ENCODE measurements at places on chromosomes 16 and 17.

GRCh38 chr16:9824200-9825068 lies 357.8 kb downstream of the GRIN2A start:
- DNase-seq, result no peak

- DNase-seq, result peak; percentile 67
These were observed 22.5 kb downstream of the RAB11FIP4 start for GRCh38 chr17:31413874-31414549.

DNA sequence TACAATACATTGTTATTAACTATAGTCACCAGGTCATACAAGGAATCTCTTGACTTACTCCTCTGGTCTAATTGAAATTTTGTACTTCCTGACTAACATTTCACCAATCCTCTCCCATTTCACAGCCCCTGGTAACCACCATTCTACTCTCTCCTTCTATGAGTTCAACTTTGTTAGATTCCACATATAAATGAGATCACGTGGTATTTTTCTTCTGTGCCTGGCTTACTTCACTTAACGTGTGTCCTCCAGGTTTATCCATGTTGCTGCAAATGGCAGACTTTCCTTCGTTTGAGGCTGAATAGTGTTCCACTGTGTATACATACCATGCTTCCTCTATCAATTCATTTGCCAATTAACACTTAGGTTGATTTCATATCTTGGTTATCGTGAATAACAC lies 128.5 kb downstream of the CHD9NB start:
- no peak for DNase-seq

- no peak for DNase-seq
These were observed 5.4 kb upstream of the PNPO start for GRCh38 chr17:47935961-47936360.

GRCh38 chr17:57294101-57294500 lies 37.8 kb downstream of the MSI2 start:
- DNase-seq, result no peak

- DNase-seq, result no peak
These were observed 2.0 kb downstream of the CCDC102A start for GRCh38 chr16:57534337-57534880.

DNA sequence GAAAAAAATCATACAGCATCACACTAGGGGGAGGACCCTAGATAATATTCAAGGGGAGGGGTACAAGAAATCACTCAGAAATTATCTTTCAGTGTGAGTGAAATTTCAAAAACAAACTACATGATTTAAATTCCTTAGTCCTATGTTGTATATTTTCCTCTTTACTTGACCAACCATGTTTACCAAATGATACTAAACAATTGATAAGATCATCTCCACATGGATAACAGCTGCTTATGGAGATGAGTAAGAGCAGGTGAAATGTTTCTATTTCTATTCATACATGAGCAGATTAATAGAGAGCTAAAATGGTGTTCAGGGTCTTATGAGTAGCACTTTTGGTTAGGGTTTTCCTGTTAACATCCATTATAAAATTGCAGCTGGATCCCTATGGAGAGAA lies 7.3 kb upstream of the VAT1L start:
- no peak for DNase-seq

DNA sequence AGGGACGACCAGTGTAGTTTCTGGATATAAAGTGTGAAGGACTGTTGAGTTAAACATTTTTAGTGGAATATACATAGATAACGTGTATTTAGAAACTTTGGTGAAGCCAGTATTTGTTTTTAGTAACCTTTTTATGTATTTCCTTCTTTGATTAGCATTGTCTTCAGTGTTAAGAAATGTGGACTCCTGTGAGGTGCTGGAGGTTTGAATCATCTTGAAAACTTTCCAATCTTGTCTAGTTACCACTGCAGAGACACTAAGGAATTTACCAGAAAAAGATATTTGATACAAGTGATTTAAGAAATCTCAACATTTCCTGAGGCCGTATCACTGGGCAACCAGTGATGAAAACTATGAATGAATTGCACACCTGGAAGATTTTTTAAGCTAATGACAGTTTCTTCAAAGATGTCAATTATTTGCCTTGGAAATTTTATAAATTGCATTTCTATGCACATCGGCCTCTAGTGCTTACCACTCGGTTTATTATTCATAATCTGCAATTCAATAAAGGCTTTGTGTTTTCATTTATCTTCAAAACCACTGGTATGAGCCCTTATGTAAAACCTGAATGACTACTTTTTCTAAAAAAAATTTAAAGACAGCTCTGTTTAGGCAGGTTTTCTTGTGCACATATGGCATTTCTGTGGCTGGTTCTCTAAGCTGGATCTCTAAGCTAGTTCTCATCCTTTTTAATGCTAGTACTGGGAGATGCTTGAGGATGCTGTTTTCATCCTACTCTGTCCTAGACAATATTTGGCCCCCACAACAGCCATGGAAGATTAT lies 31.4 kb upstream of the ADCY7 start:
- DNase-seq, result no peak

DNA sequence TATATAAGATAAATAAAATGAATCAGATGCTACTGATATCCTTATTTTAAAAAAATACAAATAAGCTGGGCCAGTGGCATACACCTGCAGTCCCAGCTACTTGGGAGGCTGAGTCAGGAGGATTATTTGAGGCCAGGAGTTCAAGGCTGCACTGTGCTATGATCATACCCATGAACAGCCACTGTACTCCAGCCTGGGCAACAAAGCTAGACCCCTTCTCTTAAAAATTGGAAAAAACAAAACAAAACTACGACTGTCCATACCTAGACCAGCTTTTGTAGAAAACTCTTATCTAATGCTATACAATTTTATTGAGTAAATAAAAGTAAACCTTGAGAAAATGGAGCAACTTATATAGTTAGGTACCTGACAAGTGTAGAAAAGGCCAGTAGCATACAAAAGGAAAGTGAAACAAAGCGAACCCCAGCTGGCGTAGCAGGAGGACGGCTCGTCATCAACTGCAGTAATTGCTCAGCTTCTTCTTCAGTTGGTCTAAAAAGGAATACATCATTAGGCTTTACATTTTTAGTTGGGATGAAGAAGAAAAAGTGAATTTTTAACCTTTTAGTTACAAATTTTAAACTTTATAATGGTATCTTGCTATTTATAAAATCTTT lies 23.6 kb downstream of the INTS2 start:
- DNase-seq, result no peak

- no peak for DNase-seq
These were observed 9.2 kb upstream of the ATMIN start for GRCh38 chr16:81026429-81026828.

GRCh38 chr17:8965394-8966168 lies at the start of gene PIK3R5:
PIK3R5 (minus strand) TSS chr17:8965707; CDS start chr17:8911494, 54,213 bp downstream.
- no peak for DNase-seq

DNA sequence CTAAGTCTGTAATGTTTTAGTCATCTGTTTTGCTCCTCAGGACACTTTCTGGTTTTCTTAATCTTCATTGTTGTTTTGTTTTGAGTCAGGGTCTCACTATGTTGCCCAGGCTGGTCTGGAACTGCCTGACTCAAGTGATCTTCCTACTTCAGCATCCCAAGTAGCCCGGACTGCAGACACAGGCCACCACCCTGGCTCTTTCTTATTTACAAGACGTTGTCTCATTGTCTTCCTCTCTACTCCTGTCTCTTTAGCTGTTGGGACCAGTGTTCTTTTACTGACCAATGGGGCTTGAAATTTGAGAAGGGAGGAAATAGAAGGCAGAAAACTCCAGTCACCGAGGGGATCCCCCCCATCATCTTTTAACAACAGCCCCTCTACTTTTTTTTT lies 1.2 kb downstream of the SCPEP1 start:
- no peak for DNase-seq

DNA sequence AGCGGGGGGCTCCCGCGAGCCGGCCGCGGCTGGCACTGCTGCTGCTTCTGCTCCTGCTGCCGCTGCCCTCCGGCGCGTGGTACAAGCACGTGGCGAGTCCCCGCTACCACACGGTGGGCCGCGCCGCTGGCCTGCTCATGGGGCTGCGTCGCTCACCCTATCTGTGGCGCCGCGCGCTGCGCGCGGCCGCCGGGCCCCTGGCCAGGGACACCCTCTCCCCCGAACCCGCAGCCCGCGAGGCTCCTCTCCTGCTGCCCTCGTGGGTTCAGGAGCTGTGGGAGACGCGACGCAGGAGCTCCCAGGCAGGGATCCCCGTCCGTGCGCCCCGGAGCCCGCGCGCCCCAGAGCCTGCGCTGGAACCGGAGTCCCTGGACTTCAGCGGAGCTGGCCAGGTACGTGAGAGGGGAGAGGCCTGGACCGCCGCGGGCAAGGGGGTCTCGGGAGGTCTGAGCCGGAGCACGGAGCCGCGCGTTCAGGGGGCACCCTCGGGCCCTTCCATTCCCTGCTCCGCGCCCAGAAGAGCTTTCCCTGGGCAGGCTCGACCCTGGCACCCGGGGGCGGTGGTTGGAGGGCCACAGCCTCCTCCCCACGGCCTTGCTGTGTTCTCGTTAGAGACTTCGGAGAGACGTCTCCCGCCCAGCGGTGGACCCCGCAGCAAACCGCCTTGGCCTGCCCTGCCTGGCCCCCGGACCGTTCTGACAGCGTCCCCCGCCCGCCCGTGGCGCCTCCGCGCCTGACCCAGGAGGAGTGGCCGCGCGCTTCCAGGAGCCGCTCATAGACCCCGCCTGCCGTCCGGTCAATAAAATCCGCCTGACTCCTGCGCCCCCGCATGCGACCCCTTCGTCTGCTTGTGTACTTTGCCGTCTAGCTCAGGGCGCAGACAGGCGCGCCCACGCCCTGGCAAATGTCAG lies 591 bp downstream of the NPW start:
- DNase-seq, result no peak

DNA sequence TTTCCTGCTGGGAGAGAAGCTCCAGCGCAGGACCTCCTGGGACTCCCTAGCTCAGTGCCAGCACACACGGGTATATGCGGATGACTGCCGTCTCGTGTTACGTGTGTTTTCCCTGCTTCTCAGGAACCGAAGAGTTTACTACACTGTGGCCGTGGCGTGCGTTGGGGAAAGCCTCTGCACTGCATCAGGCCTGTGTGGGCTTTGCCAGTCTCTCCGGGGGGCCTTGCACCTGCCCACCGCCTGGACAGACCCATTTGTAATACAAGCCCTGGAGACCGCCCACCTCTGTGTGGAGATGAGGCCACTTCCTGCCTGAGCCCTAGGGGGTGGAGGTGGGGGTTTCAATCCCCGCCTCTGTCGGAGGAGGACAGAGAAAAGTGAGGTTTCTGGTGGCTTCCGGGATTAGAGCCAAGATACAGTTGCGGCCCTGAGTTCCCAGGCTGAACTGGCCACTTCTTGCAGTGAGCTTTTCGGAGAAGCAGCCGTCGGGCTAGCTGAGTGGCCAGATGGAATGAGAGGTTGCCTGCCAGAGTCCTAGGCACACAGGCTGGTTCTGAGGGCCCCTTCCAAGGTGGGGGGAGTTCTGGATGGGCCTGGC lies 43.4 kb upstream of the GSE1 start:
- DNase-seq, result no peak

- DNase-seq, result no peak
These were observed 221.0 kb upstream of the CDH13 start for GRCh38 chr16:82405736-82406135.
